ENCODE measurements at places on chromosomes 4 and X. TPM values are rescaled to one million over a fixed set of nuclear protein-coding genes. Genes with fewer than 3 reads are reported as not detected.

NDUFA1 gene
- 289 TPM for polyA plus RNA-seq

FAM47A gene
- polyA plus RNA-seq, result not detected

SPANXD gene
- not detected for polyA plus RNA-seq

ABLIM2 gene
- 3.4 TPM for polyA plus RNA-seq

NLGN3 gene
- polyA plus RNA-seq, result not detected

ZNF827 gene
- polyA plus RNA-seq, result 2.6 TPM

RIBC1 gene
- polyA plus RNA-seq, result not detected

TGIF2LX gene
- polyA plus RNA-seq, result not detected

DNA sequence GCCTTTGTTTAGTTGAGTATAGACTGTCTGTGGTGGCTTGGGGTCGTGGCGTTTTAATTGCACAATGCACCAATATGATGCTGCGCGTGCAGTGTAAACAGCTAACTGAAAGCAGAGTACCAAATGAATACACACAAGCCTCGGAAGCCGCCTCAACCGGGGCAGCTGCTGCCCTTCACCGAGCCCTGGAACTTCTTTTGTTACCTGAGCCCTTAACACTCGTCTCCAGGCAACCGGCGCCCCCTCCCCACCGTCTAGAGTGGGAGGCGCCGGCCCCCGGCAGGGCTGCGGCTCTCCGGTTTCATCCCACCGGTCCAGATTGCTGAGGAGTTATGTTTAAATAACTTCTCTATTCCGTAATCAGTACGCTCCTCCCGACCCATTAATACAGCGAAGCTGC is 173.2 kb upstream of the TBL1X start:
- DNase-seq, result no peak
- H3K36me3 ChIP-seq, result no peaks in the 10 kb centered on the region
- H3K4me3 ChIP-seq, result no peak overlapping the region
- H3K27ac ChIP-seq, result no peak overlapping the region

GRCh38 chr4:177005674-177006230 is 213.0 kb upstream of the VEGFC start:
- H3K4me3 ChIP-seq, result no peak overlapping the region
- H3K4me1 ChIP-seq, result no peaks in the 10 kb centered on the region
- H3K27me3 ChIP-seq, result no peaks in the 10 kb centered on the region
- no peak overlapping the region for H3K27ac ChIP-seq

GRCh38 chrX:24355095-24355494 is 5.3 kb upstream of the SUPT20HL1 start:
- H3K27me3 ChIP-seq, result no peaks in the 10 kb centered on the region

GRCh38 chrX:144006811-144007210 is 122.9 kb downstream of the UBE2NL start:
- no peaks in the 10 kb centered on the region for H3K27me3 ChIP-seq

DNA sequence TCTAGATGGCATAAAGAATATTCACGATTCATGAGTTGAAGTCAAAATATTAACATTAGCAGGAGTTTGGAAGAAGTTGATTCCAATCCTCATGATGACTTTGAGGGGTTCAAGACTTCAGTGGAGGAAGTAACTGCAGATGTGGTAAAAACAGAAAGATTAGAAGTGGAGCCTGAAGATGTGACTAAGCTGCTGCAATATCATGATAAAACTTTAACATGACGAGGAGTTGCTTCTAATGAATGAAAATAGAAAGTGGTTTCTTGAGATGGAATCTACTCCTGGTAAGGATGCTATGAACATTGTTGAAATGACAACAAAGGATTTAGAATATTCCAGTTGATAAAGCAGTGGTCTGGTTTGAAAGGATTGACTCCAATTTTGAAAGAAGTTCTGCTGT is 70.1 kb upstream of the TMLHE start:
- no peak overlapping the region for H3K27ac ChIP-seq
- no peak for DNase-seq
- H3K4me1 ChIP-seq, result no peaks in the 10 kb centered on the region

- H3K36me3 ChIP-seq, result no peaks in the 10 kb centered on the region
- peak overlapping the region; percentile 58 for H3K27ac ChIP-seq
- DNase-seq, result no peak
- no peaks in the 10 kb centered on the region for H3K27me3 ChIP-seq
- peaks cover 19% of the 10 kb centered on the region for H3K4me1 ChIP-seq
Observed at GRCh38 chr4:112144546-112145325, 518 bp upstream of the FAM241A start.

DNA sequence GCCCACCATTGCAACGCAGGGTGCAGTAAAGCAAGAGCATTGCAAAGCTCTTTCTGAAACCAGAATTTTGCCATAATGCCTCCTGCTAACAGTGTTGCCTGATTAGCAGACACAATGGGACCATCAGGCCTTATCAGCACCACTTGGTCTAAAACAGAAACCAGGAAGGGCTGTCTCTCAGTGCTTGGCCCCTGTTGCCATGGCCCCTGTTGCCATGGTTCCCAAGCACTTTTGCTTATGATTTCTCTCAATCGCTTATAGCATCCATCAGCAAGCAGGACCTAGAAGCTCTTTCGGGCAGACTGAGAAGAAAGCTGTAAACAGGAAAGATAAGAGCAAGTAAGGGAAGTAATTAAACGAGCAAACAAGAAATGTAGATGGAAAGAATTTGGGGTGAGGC is 36.8 kb downstream of the RTL5 start:
- peaks cover 15% of the 10 kb centered on the region for H3K4me1 ChIP-seq
- no peak overlapping the region for H3K4me3 ChIP-seq
- DNase-seq, result peak; percentile 80
- H3K27ac ChIP-seq, result peak overlapping the region; percentile 26
- H3K27me3 ChIP-seq, result peaks cover 4% of the 10 kb centered on the region

- no peak overlapping the region for H3K27ac ChIP-seq
- no peaks in the 10 kb centered on the region for H3K4me1 ChIP-seq
- no peaks in the 10 kb centered on the region for H3K27me3 ChIP-seq
- H3K4me3 ChIP-seq, result no peak overlapping the region
Observed at GRCh38 chr4:96352051-96352517, 512.2 kb downstream of the PDHA2 start.

- no peaks in the 10 kb centered on the region for H3K27me3 ChIP-seq
- H3K27ac ChIP-seq, result no peak within 1 kb of the TSS
- no peaks in the 10 kb centered on the region for H3K4me1 ChIP-seq
- no peak within 1 kb of the TSS for H3K4me3 ChIP-seq
- H3K36me3 ChIP-seq, result no peaks in the 10 kb centered on the region
Observed at GRCh38 chrX:149881081-149881711, at the start of gene MAGEA8. Gene MAGEA8, plus strand, starts transcription at chrX:149881183. Its CDS starts 3,090 bp downstream, at chrX:149884273.

DNA sequence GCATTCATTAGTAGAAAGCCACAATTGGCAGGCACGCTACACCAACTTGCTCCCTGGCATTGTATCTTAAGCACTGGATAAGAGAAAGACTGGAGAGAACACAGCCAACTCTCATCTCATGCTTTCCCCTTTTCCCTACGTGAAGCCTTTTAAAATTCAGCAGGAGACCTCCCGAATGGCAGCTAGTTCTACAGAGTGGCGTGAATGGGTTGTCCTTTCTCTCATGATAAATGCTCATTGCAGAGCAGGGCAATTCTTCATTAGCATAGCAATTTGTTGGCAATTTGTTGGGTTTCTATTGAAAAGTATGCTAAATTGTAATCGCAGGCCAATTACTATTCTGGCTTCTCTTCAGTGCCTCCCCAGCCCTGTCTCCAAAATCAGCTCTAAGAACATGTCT is 48.0 kb downstream of the SEPTIN11 start:
- no peaks in the 10 kb centered on the region for H3K4me1 ChIP-seq
- H3K27ac ChIP-seq, result no peak overlapping the region
- no peak overlapping the region for H3K4me3 ChIP-seq
- peaks cover 18% of the 10 kb centered on the region for H3K36me3 ChIP-seq

DNA sequence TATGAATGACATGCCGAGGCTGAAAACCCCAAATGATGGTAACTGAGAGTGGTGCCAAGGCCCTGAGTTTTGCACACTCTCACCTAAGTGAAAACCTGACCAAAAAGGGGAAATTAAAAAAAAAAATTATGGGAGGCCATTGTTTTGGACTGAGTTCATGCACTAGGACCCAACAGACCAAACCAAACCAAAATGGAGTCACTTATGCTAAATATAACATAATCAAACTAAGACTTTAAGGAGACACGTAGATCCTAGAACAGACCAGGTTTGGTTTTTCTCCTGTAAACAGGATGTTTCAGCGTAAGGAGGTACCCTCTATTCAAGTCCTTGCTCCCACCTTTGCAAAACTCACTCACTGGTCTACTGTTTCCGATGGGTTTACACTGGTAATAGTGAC is 453.0 kb downstream of the INPP4B start:
- DNase-seq, result no peak
- H3K36me3 ChIP-seq, result no peaks in the 10 kb centered on the region
- no peak overlapping the region for H3K27ac ChIP-seq
- H3K4me1 ChIP-seq, result no peaks in the 10 kb centered on the region
- no peak overlapping the region for H3K4me3 ChIP-seq
- H3K27me3 ChIP-seq, result no peaks in the 10 kb centered on the region

DNA sequence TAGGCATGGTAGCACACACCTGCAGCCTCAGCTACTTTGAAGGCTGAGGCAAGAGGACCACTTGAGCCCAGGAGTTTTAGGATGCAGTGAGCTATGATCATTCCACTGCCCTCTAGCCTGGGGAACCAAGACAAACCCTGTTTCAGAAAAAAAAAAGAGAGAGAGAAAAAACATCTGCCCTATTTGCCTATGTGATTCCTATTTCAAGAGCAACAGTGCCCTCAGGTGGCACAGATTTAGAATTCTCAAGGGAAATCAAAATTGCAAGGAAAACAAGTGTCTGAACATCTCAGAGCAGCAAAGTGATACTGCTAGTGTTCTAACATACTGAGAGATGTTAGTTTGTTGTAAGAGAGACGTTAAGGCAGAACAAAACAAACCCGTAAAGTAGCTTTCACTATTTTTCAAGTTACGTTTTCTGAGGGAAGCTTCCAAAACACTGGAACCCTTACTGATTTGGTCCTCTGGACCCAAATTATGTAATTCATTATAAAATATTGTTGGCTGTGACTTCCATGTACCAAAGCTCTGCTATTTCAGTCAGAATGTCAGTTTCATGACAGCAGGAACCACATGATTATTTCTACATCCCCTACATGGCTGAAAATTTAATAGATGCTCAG is 7.9 kb downstream of the BDH2 start:
- H3K27ac ChIP-seq, result no peak overlapping the region
- H3K36me3 ChIP-seq, result no peaks in the 10 kb centered on the region
- H3K27me3 ChIP-seq, result no peaks in the 10 kb centered on the region
- peak; percentile 68 for DNase-seq
- peaks cover 10% of the 10 kb centered on the region for H3K4me1 ChIP-seq

- H3K27ac ChIP-seq, result no peak overlapping the region
- peaks cover 15% of the 10 kb centered on the region for H3K4me1 ChIP-seq
- no peaks in the 10 kb centered on the region for H3K36me3 ChIP-seq
- H3K27me3 ChIP-seq, result no peaks in the 10 kb centered on the region
- DNase-seq, result no peak
Observed at GRCh38 chrX:154131955-154132354, 12.1 kb upstream of the OPN1LW start.

- peak overlapping the region; percentile 84 for H3K4me3 ChIP-seq
- H3K36me3 ChIP-seq, result no peaks in the 10 kb centered on the region
- peak overlapping the region; percentile 93 for H3K27ac ChIP-seq
- no peaks in the 10 kb centered on the region for H3K27me3 ChIP-seq
Observed at GRCh38 chrX:154542723-154543424, 3.8 kb downstream of the G6PD start.

GRCh38 chr4:121651597-121651996 is 45.2 kb downstream of the ANXA5 start:
- H3K36me3 ChIP-seq, result no peaks in the 10 kb centered on the region
- peaks cover 9% of the 10 kb centered on the region for H3K4me1 ChIP-seq
- H3K27me3 ChIP-seq, result peaks cover 28% of the 10 kb centered on the region
- no peak overlapping the region for H3K4me3 ChIP-seq
- no peak overlapping the region for H3K27ac ChIP-seq
- DNase-seq, result no peak

DNA sequence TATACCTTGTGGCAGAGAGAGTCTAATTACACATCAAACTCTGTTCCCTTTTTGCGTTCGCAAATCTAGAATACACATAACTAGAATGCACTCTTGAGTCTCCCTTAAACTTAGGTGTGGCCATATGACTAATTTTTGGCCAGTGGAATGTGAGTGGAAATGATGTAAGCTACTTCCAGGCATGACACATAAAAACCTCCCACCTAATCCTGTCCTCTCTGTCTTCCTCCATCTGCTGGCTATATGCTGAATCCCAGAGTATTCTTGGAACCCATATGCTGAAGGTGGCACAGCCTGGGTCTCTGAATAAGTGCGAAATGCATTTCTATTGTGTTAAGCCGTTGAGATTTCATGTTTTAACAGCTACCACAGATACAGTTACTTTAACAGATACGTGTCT is 269.9 kb upstream of the NRK start:
- H3K36me3 ChIP-seq, result no peaks in the 10 kb centered on the region
- H3K4me3 ChIP-seq, result no peak overlapping the region
- no peak overlapping the region for H3K27ac ChIP-seq
- no peaks in the 10 kb centered on the region for H3K27me3 ChIP-seq
- H3K4me1 ChIP-seq, result no peaks in the 10 kb centered on the region

- no peak for DNase-seq
- H3K4me3 ChIP-seq, result no peak overlapping the region
- no peak overlapping the region for H3K27ac ChIP-seq
- H3K4me1 ChIP-seq, result peaks cover 11% of the 10 kb centered on the region
- H3K36me3 ChIP-seq, result no peaks in the 10 kb centered on the region
Observed at GRCh38 chr4:1329408-1330371, 17.3 kb upstream of the UVSSA start.

DNA sequence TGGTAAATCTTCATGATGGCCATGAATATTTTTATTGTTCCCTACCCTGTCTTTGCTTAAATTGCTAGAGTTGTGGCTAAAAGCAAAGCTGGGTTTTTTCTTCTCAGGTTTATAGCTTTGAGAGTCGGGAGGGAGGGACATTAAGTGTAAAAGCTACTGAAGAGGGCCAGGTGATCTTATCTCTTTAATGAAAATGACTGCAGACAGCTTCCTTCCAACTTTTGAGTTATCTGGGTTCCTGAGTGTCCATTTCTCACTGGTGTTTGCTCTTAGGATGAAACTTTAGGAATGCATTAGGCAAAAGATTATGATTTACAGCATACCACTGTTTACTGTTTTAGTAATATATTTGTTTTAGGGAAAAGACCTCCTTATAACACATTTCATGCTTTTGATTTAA is 187.7 kb downstream of the SHROOM3 start:
- H3K36me3 ChIP-seq, result no peaks in the 10 kb centered on the region
- no peaks in the 10 kb centered on the region for H3K4me1 ChIP-seq
- no peak overlapping the region for H3K27ac ChIP-seq
- peaks cover 8% of the 10 kb centered on the region for H3K27me3 ChIP-seq
- H3K4me3 ChIP-seq, result no peak overlapping the region

DNA sequence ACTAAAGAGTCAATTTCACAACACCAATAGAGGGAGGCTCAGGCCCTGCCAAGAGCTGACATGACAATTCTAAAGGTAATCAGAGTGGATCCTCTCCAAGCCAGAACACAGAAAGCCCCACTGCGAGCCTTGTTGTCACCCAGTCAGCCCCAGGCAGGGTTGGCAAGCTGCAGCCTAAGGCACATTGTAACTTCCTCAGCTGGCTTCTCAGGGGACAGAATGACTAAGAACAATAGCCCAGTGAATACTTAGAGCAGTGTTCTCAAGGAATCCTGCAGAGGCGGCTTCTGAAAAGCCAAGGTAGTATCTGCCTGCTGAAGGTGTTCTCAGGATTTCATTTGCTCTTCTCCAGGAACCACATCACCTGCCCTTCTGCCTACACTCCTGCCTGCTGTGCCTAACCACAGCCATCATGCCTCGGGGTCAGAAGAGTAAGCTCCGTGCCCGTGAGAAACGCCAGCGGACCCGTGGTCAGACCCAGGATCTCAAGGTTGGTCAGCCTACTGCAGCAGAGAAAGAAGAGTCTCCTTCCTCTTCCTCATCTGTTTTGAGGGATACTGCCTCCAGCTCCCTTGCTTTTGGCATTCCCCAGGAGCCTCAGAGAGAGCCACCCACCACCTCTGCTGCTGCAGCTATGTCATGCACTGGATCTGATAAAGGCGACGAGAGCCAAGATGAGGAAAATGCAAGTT is at the start of gene MAGEB4:
Gene MAGEB4 (plus strand): TSS at position 277 of the 692 bp plus-strand sequence. CDS start 136 bp downstream, at position 413.
- no peak within 1 kb of the TSS for H3K27ac ChIP-seq
- H3K27me3 ChIP-seq, result no peaks in the 10 kb centered on the region
- no peaks in the 10 kb centered on the region for H3K36me3 ChIP-seq
- H3K4me1 ChIP-seq, result no peaks in the 10 kb centered on the region
- H3K4me3 ChIP-seq, result no peak within 1 kb of the TSS
- DNase-seq, result no peak

Measured in naive B cell (primary cell).